ENCODE measurements at places on chromosomes 11 and 22. TPM values are rescaled to one million over a fixed set of nuclear protein-coding genes. Genes with fewer than 3 reads are reported as not detected.

DNA sequence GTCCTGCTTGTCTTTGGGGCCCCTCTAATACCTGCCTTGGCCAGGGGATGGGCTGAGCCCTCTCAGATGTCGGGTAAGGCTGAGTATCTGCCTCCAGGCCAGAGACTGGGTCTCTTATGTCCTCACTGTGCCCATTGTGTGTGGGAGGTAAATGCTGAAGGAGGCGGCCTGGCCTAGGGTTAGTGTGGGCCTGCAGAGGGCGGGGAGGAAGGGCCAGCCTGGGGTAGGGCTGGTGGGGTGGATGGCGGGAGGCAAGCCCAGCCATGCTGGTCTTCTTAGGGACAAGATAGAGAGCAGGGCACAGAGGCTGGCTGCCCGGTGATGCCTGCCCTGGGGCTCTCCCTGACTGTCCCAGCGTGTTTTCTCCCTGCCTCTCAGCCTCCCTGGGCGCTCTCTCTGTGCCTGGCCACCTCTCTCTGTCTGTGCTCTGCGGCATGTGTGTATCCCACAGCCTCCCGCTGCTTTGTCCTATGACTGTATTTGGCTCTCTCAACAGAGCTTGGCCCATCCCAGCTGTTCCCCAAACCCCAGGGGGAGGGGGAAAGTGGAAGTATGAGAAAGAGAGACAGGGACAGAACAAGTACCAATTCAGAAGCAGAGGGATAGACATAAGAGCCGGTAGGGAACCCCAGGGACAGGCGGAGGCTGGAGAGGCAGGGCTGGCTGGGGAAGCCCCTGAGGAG is 57.0 kb downstream of the PDE2A start:
- no peak for DNase-seq

GRCh38 chr11:75570559-75571139 is 8.6 kb downstream of the SERPINH1 start:
- no peak for DNase-seq

DNA sequence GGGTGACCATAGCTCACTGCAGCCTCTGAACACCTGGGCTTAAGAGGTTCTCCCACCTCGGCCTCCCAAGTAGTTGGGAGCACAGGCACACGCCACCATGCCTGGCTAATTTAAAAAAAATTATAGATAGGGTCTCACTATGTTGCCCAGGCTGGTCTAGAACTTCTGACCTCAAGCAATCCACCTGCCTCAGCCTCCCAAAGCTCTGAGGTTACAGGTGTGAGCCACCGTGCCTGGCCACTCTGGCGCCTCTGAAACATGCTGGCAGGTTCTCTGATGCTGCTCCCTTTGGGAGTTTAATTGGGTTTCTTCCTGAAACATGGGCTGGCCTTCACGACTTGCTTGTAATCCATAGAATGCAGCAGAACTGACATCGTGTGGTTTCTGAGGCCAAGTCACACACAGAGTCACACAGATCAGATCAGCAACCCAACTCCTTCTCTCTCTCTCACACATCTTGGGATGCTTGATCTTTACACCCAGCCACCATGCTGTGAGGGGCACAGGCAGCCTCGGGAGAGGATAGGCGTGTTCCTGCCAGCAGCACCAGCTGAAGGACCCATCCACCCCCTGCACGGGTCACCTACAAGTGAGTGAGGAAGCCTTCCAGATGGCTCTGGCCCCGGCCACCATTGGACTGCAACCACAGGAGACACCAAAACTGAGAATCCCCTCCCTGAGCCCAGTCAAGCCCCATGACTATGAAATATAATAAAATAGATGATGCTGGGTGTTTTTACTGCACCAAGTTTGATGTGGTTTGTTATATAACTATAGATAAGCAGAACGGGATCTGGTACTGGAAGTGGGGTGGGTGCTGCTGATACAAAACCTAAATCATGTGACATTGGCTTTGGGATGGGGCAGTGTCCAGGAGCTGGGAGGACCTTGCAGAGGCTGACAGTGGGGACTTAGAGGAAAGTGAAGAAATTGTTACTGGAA is 3.1 kb upstream of the GSC2 start:
- DNase-seq = no peak

GRCh38 chr11:12789054-12789453 is 114.8 kb downstream of the TEAD1 start:
- DNase-seq = no peak

CD6 gene
- total RNA-seq = 271 TPM

DNA sequence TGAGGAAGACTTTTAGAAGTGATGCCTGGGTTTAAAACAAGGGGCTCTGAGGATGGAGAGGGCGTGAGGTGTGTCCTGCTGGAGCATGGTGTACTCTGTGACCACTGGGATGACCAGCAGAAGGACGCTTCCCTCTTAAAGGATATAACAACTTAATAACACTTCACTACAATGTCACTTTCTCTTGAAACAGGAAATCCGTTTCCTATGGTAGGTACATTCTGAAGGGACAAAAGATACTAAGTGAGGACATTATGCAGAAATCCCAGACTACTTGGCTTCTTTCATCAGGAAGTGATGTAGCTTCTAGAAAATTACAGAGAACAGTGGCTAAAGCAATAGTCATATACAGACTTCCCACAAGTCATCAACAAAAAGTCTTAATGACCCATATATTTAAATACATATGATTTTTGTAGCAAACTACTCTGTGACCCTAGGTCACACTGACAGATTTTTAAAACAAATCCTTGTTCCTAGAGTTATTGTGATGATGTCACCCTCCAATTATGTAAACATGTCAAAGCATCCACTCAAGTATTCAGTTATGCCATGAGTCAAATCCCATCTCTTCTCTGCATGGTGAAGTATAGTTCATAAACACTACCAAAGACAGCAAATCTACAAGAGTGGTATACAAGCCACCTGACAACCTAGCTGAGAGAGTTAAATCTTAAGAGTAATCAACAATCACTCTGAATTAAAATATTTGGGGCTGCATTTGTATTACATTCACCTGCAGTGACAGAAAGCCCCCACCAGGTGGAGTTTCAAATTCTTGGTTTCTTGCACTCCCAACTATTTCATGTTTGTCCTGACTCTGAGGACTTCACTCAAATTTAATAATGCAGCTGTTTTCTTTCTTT is 32.8 kb downstream of the PITPNB start:
- peak; percentile 48 for DNase-seq

DNA sequence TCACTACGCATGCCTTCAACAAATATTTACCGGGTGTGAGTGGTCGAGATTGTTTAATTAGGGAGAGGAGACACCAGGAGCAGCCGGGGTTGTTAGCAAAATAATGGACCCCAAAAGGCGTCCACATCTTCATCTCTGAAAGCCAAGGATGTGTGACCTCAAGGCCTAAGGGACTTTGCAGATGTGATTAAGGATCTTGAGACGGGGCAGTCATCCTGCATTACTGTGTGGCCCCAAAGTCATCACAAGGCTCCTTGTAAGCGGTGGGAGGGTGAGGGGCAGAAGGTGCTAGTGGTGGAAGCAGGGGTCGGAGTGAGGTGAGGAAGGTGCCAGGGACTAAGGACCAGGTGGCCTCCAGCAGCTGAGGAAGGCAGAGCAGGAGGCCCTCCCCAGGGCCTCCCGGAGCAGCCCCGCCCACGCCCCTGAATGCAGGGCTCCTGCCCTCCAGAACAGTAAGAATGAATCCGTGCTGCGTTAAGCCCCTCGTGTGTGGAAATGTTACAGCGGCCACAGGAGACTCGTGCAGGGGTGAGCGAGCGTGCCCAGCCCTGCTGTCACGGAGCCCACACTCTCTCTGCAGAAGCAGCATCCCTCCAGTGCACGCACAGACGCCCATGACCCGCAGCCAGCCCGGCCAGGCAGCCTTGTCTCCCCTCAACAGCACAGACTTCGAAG is 83.5 kb downstream of the CELSR1 start:
- DNase-seq = no peak

C11orf21 gene
- total RNA-seq = 8.2 TPM

TPBGL gene
- not detected for total RNA-seq

PLEKHA7 gene
- 5.3 TPM for total RNA-seq

LDHAL6A gene
- total RNA-seq = 0.19 TPM

GRCh38 chr11:109037856-109038780 is 373.2 kb downstream of the DDX10 start:
- DNase-seq = no peak

DNA sequence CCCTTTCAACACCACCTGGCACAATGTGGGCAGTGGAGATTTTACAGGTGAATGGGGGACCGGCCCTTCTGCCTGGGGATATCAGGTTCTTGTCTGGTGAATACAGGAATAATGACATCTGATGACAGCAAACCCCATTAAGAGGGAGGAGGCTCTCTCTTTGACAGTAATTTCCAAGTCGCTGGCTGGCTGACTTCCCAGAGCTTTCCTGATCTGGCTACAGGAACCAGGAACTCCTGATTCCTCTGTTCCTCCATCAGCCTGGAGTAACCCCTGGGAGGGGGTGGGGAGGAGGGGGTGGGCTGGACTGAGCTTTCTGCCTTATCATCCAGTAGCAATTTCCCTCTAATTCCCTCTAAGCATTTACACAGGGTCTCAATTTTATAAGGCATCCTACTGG is 3.7 kb upstream of the MIEF1 start:
- no peak for DNase-seq

DNA sequence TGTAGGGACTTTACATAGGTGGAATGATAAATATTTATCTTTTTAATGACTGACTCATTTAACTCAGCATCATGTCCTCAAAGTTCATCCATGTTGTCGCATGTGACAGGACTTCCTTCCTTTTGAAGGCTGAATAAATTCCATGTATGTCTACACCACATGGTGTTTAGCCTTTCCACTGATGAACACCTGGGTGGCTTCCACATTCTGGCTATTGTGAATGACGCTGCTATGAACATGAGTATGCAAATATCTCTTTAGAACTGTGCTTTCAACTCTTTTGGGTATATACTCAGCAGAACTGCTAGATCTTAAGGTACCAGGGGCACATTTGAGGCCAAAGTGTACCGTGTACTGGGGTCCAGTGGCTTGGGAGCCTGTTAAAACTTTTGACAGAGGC is 24.1 kb downstream of the LARGE1 start:
- DNase-seq = no peak

DNA sequence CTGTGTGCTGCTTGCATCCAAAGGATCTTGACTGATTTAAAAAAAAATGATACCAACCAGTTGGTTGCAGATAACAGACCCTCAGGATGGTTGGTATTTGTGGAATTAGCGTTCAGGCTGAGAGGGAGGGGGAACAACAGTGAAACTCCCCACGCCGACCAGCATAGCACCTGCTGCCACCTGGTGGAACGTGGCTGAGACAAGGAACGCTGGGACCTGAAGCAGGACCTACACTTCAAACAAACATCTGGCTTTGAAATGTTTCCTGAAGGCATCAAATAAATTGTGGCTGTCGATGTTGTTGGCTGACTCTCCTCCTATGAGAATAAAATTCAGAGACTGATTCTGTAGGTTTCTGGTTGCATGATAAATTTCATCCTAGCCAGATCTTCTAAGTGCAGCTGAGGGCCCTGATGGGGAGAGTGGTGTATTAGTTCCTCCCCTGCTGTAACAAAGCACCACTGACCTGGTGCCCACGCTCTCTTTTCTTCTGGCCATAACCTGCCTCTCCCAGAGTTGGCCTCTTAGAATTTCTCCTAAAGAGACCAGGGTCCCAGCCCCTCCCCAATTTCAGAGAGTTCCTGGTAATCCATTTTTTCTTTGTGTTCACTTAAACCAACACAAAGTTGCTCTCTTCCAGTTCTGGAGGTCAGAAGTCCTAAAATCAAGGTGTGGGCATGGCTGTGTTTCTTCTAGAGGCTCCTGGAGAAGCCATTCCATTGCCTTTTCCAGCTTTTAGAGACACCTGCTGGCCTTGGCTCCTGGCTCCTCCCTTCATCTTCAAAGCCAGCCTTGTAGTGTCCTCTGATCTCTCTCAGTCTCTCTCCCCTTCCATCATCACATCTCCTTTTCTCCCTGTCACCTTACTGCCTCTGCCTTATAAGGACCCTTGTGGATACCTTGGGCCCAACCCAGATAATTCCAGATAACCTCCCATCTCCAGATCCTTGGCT is 17.3 kb downstream of the APOL2 start:
- peak; percentile 61 for DNase-seq

- DNase-seq = no peak
Measured at GRCh38 chr11:64641596-64642417, 50.8 kb downstream of the SLC22A12 start.

APLNR gene
- not detected for total RNA-seq

SIAE gene
- total RNA-seq = 11.8 TPM

GRCh38 chr11:118401151-118401879 is at the start of gene ATP5MG:
Gene ATP5MG, plus strand, starts transcription at chr11:118401606. Its CDS starts 60 bp downstream, at chr11:118401666.
- peak; percentile 95 for DNase-seq

GRCh38 chr11:28058333-28058732 is 49.6 kb downstream of the KIF18A start:
- DNase-seq = no peak

DNA sequence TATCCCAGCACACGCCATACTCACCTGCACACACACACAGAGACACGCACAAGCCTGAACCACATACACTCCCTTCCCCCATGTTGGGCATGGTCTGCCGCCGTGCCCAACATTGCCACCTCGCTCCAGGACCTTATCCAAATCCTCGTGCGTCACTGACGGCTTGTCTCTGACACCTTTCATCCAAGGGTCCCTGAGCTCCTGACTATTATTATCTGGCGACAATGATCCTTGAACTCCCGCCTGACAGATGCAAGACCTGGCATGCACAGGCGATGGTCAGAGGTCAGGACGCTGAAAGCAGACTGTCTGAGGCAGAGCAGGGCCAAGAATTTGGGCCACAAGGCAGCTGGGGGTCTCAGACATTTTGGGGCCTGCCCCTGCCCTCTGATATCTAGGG is 4.2 kb downstream of the MB start:
- no peak for DNase-seq

- peak; percentile 98 for DNase-seq
Measured at GRCh38 chr22:37953437-37954179, at the start of the genes C22orf23 and POLR2F. Gene C22orf23, minus strand, starts transcription at chr22:37953601. Its CDS starts 452 bp downstream, at chr22:37953149. Gene POLR2F, plus strand, starts transcription at chr22:37953699. Its CDS starts 89 bp downstream, at chr22:37953788.
